CD4-positive, alpha-beta T cell treated with Interleukin-4 for 4 hours (primary cell): ENCODE measurements at places on chromosomes 12 and 14.

- no peak for DNase-seq
Observed at GRCh38 chr12:121246893-121247557, 37.1 kb downstream of the P2RX4 start.

DNA sequence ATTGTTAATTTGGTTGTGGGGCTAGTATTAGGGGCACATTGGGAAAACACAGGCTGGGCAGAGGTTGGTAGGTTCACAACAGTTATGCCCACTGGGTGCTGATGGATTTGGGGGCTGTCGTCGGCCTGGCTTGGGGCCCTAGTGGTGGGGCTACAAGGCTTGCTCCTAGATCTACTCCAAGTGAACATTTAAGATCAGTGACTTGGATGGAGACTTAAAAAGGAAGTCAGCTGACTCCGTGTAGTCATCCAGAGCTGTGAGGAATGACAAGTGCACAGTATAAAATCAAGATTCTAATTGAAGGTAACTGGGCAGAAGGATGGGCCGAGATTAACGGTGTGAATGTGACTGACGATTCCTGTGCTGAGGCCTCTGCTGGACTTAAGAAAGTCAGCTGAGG is 12.8 kb upstream of the NR4A1 start:
- DNase-seq = no peak

GRCh38 chr14:100069161-100069800 is 4.1 kb downstream of the EVL start:
- no peak for DNase-seq

DNA sequence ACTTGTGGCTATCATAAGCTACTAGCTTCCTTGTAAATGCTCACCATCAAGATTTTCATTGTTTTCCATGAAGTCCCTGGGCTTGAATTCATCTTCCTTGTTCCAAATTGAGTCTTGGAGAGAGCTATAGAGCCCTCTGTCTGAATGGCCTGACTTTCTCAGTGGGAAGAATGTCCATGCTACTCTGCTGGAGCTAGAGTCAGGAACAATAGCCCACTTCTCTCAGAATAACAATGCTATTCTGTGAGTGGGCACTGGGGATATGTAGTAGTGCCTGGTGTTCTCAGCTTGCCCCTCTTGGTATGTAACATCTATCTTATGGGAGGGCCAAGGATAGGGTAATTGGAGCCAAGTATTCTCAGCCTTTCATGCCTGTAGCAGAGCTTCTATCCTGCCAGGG is 127.6 kb upstream of the TRHDE start:
- DNase-seq = no peak

DNA sequence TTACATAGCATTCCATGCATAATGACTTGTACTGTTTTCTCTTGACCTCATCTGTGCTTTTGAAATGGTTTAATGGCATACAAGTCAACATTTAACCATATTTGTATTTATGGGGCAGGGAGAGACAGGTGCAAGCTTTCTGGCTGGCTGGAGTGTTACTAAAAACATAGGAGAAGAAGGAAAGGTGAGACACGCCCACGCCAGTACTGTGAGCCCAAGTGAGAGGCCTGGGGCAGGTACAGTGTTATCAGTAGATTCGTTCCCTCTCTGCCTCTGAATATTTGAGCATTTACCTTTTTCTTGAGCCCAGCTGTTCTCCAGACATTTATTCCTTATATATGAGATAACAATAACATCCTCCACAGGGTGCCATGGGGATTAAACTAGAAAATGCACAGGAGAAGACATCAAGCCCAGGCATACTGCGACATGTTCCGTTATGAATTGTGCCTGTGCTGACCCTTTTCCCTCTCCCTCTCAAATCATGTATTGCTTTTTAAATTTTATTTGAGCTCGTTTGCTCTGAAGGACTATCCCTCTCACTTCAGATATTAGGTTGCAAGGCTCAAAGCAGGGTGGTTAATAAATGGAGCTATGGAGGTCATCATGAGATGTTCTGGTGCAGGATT is 34.6 kb upstream of the TUBA1C start:
- no peak for DNase-seq

DNA sequence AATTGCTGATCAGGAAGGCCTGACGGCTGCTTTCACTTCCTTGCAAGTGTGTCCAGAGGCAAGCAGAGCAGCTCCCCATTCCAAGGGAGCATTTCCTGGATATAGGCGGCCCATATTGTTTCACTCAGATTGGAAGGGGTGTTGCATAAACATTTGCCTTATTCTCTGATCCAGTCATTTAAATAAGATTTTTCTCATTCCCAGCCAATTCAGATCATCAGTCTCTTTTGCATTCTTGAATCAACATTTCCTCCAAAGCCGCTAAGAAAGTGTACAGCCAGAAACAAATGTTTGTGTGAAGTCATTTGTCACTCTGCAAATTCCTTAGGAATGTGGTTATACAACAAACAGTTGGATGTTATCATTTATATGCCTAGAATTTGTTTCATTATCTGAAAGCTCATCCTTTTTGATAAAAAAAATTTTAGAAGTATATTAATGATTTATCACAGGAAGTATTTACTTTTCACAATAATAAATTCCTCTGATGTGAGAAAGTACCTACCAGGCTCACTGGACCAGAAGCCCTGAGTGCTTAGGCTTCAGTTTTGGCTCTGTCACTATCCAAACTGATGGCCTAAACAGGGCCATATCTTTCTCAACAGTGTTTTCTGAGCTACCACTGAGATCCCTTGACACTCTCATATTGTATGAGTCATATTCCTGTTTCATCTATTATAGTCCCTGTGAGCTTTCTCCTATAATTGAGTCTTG is 379.6 kb downstream of the CCDC91 start:
- no peak for DNase-seq

DNA sequence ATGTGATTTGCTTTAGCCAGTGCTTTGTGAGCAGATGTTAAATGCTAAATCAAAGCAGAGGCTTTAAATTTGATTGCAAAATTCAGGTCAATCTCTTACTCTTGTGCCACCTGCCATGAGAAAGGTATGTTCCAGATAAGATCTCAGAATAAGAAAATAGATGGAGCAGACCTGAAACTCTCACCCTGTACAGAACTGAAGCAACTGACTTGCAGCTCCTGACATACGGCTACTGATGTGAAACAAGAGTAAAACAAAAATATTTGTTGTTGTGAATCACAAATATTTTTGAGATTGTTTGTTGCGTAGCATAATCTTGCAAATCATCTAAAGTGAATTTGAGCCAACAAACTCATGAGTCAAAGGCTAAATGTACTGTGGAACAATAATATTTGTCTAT is 3.5 kb upstream of the OSBPL8 start:
- DNase-seq = no peak

DNA sequence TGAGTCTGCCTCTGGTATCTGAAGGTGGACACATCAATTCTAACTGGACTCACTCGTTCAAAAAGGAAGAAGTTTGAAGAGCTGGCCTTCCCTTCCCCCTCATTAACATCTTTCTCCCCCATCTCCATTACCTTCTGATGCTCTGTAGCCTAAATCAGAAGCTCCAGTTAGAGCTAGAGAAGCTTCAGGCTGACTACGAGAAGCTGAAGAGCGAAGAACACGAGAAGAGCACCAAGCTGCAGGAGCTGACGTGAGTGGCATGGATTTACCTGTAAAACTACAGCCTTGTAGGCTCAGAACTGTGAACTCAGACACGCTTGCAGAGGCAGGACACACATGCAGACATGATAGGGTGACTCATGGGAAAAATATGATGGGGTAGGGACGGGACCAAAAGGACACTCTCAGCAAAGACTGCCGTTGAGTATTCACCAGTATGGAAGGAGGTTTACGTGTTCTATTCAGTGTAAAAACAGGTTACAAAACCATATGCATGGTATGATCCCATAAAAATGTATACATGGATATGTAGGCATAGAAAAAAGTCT is 14.3 kb upstream of the PIP4K2C start:
- no peak for DNase-seq

- DNase-seq = no peak
Observed at GRCh38 chr12:108681317-108681716, 47.6 kb upstream of the SELPLG start.

- DNase-seq = no peak
Observed at GRCh38 chr14:89924268-89924667, 30.3 kb downstream of the EFCAB11 start.

- no peak for DNase-seq
Observed at GRCh38 chr12:78121969-78122610, 291.4 kb downstream of the NAV3 start.

GRCh38 chr12:105359856-105360255 is 29.4 kb downstream of the C12orf75 start:
- no peak for DNase-seq

DNA sequence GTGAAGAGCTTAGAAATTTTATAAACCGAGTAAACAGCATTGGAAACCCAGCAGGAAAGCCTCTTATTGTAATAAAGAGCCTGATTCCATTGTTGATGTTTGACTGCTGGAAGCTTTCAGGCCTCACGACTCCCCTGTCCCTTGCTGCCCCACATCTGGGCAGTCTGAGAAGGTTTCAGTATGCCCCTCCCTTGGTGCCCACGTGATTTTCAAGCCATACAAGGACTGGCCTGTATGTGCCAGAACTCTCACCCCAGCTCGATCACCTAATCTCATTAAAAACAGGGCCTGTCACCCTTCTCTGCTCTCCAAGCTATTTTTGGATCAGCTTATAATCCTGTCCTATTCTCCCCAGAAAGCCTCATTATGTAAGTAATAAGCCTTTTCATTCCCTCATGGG is 7.5 kb upstream of the PYROXD1 start:
- no peak for DNase-seq

DNA sequence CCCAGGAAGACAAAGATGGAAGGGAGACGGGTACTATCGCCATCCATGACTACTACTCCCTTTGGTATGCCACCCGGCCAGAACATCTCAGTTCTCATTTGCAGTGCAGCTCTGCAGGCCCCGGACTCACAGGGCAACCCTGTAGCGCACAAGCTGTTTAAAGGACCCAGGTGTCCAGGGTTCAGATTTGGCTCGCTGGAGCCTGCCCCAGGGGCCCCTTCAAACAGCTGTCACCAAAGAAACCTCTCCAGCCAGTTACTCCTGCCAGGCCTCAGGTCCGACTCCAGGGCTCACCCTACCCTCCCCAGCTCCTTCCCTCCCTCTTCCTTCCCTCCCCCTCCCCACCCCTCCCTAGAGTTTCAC is 5.5 kb upstream of the CHD4 start:
- DNase-seq = no peak

- no peak for DNase-seq
Observed at GRCh38 chr12:80175307-80175930, 76.1 kb downstream of the OTOGL start.

GRCh38 chr14:77717608-77718305 is 9.9 kb downstream of the SLIRP start:
- no peak for DNase-seq

DNA sequence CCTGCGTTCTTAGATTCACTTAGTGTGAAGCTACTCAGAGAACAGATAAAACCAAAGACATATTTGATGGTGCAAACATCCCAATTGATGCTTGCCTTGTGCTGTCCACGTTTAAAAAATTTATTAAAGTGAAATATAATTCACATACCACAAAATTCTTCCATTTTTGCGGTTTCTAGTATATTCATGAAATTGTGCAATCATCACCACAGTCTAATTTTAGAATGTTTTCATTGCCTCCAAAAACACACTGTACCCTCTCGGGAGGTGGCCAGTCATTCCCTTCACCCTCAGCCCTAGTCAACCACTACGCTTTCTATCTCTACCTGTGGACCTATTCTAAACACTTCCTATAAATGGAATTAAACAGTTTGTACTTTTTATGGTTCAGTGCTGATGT is 1109.2 kb downstream of the FLRT2 start:
- no peak for DNase-seq

- DNase-seq = no peak
Observed at GRCh38 chr12:58887068-58887467, 33.2 kb downstream of the LRIG3 start.

DNA sequence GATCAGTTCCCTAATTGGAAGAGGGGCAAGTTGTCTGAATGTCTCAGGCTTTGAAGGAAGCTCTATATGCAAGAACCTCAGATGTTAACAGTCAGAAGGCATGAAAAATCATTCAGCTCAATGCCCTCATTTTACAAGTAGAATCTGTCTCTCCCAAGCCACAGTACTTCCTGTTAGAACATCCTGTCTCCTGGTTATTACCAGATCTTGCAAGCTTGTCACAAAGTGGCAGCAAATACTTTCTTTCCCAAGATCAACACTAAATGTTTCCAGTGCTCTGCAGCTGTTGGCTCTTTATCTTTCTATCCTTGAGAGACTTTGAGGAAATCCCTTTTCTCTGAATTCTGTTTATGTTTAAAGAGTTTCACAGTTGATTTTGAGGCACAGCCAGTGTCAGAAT is 235.5 kb downstream of the AKAP6 start:
- DNase-seq = no peak

- DNase-seq = no peak
Observed at GRCh38 chr14:104746934-104747481, 5.9 kb upstream of the SIVA1 start.

- DNase-seq = no peak
Observed at GRCh38 chr12:19496219-19496878, 57.1 kb downstream of the AEBP2 start.

- DNase-seq = no peak
Observed at GRCh38 chr12:115216301-115216700, 532.3 kb upstream of the TBX3 start.

DNA sequence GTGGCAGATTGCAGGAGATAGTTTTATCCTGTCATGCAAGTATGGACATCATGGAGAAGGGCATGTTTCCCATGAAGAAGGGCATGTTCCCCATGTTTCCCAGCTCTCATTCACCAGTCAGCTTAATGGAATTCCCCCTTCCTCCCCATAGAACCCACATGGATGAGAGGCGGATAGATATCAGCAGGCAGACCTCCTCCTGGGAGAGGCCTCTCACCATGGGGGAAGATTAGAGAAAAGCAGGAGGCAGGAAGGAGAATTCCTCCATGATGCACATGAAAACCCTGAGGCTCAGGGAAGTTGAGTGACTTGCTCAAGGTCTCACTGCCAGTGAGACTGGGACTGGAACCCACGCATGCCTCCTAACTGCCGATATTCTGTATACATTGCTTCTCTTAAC is 92.9 kb upstream of the FOXN3 start:
- DNase-seq = no peak

- no peak for DNase-seq
Observed at GRCh38 chr12:108392284-108392683, 53.2 kb upstream of the CMKLR1 start.

- DNase-seq = no peak
Observed at GRCh38 chr12:88310666-88311065, 168.6 kb downstream of the TMTC3 start.

DNA sequence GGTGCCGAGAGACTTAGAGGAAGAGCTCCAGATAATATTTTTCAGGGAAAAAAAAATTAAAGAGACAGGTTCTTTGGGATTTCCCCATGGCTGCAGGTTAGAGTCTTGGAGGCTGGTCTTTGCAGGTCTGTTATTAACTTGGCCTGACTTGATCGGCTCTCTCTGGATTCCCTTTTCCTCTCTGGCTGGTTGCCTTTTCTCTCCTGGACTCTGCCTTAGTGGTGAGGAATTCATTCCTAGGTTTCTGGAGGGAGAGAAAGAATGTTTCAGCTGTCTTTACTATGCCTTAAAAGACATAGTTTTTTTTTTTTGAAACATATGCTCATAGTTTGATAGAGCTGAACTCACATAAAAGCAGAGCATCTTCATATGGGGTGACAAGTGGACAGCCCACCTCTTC is 336.3 kb downstream of the BMP4 start:
- DNase-seq = no peak

- DNase-seq = no peak
Observed at GRCh38 chr14:32986791-32987540, 48.3 kb downstream of the NPAS3 start.

- no peak for DNase-seq
Observed at GRCh38 chr12:27104546-27104945, 22.2 kb upstream of the C12orf71 start.

- no peak for DNase-seq
Observed at GRCh38 chr12:114547636-114548035, 136.3 kb downstream of the TBX3 start.
